ENCODE measurements at places on chromosomes 2 and 18.

DNA sequence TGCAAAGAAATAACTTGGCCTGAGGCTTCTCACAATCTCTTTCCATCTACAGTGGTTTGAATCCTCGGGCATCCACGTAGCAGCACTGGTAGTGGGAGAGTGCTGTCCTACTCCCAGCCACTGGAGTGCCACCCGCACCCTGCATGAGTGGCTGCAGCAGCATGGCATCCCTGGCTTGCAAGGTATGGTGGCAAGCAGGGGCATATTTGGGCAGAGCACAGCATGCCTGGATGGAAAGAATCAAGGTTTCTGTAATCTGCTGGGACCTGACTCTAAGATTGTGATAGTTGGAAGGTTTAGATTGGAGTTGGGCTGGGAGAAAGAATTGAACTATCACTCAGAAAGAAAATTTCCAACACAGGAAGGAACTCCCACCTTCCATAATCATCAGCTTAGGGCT, 4.0 kb downstream of the CAD start:
- no peak for DNase-seq

DNA sequence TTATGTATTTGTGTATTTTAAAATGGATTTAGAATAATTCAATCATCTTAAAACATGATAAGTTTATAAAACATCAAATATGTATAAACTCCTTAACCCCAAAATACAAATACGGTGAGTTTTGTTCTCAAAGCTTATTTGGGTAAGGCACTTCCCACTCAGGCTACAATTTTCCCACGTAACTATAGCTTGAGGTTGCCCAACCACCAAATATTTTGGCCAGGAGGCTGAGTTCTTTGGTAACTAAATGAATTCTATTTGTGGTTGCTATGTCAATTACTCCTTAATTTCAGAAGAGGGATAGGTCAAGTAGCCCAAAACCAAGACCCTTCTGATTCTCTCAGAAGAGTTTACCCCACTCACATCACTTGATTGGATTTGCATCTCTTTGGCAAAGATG, 70.4 kb downstream of the MYL12B start:
- DNase-seq, result no peak

DNA sequence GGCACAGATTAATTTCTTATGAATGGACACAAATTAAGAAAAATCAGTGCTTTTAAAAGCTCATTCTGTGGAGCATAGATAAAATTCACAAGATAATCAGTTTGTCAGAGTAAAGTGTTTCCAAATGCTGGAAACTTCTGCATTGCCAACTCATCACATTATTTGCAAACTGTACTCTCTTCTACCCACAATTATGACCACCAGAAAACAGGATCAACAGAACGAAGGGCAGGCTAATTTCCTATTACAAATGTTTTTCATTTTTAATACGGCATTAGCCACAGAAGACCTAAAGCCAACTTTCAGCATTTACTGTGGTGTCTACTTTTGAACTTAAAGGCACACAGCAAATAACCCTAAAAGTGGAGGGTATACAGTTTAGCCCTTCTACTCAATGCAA, 6.0 kb downstream of the IRS1 start:
- no peak for DNase-seq

DNA sequence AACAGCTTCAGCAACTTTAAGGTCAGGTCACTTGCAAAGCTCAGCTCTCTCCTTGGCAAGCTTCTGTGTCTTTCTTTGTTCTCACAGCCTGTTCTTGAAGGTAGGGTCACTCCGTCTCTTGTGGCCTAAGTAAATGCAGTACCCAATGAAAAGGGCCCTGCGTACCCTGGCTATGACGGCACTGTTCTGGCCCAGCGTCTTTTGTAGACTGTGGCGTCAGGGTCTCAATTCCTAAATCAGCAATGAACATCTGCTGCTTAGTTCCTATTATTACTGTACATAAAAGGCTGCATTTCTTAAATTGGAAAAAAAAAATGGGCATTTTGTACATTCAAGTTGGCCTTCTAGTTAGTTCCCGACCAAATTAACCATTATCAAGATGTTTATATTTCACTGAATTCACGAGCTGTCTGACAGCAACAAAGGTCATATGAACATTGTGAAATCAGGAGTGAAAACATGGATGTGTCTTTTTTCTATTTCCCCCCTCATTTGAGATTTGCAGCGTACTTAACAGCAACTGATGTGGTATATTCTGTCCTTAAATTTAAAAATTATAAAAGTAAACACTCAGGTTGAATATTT, 17.0 kb upstream of the MTCL1 start:
- no peak for DNase-seq

DNA sequence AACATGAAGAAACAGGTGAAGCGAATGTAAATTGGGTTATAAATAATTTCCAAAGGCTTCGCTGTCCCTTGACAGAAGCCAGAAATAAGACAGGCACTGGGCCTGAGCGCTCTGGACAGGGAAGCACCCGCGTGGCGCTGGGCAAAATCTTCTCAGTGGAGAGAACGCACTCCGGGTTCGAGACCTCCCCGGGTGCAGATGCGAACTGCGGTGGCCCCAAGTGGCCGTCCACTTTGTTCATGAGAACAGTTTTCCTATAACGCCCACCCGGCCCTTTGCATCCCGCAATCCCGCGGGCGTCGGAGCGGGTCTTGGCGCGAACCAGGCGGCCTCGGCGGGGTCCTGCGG, 651 bp upstream of the DPYSL5 start:
- no peak for DNase-seq

- DNase-seq, result no peak
Observed at GRCh38 chr2:11778416-11778815, 32.0 kb downstream of the LPIN1 start.

- DNase-seq, result no peak
Observed at GRCh38 chr2:145563741-145564615, 1044.1 kb upstream of the ZEB2 start.

DNA sequence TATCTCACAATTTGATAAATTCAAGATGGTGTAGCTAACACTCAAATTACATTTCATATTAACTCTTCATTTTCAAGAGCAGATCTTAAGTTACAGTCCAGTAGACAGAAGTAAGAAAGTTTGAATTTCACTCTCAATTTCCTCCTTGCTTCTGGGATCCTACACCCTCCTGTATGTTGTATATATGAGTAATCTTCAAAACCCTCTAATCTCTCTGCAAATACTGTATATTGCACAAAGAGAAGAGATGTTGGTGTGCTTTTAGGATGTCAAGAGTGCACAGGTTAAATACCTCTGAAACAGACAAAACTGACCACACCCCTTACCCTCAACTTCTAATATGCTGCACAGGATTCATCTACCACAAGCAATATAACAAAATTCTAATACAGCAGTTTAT, 6.7 kb downstream of the CHST9 start:
- DNase-seq, result no peak

GRCh38 chr2:177753682-177754491, 318.7 kb downstream of the PDE11A start:
- no peak for DNase-seq
